ENCODE measurements at places on chromosomes 12 and 14.

- DNase-seq, result no peak
These were observed 92.4 kb downstream of the SAMD4A start for GRCh38 chr14:54659365-54659764.

DNA sequence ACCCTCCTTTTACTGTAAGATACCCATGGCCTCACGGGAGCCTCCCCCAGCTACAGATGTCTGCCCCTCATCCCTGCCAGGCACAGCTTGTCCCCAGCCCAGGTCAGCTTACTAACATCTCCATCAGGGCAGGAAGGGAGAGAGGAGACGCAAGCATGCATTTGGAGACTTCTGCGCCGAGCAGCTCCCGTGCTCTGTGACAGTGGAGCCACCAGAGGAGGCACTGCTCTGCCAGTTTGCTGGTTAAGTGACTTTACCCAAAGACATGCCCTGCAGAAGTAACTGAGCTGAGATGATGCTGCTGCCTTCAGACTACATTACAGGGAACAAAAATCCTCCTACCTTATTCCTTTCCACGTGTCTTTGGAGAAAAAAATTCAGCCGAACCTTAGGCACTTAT, 133.4 kb downstream of the ESRRB start:
- no peak for DNase-seq

DNA sequence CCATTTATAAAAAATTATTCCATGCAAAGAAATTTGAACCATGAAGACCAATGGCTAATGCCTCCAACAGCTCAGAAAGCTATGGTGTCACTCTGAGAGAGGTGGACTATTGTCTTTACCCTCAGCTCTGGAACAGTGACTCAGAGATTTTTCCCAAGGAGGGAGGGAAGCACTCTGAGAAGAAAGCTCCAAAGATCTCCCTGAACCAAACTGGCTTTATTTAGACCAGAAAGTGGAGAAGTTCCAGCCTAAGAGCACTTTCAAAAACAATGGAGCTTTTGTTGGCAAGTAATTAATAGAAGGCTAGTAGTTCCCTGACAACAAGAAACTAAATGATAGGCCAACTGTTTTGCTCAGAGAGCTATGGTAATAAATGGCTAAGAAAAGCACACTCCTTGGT, 599.9 kb upstream of the MDGA2 start:
- DNase-seq, result no peak

DNA sequence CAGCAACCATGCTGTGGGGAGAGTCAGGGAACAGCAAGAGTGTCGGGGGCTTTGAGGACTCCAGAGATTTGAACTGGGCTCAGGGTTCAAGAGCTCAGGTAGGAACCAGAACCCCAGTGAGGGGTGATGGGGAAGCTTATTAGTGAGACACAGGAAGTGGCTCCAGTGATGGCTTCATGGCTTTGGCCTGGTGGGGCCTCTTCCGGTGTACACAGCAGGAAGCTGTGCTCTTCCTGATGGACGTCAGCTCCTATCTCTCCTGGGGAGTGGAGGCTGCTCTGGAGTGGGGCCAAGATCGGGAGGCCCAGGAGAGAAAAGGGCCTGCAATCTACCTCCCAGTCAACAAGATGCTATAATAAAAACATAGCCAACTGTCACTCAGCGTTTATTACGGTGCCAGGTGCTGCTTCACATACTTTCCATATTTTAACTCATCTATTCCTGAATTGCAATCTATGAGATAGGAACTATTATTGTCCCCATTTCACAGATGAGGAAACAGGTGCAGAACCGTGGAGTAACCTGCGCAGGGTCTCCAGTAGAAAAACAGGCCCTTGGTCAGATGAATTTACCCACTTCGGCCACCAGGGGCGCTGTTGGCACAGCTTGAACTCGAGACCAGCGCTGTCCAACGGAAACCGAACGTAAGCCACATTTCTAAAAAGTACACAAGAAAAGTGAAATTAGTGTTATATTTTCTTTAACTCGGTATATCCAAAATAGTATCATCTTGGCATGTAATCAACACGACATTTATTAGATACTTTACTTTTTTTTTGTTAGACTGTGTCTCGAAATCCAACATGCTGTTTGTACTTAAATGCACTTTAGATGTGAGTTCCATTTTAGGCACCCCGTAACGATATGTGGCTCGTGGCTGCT, 63.6 kb upstream of the DLK1 start:
- no peak for DNase-seq

DNA sequence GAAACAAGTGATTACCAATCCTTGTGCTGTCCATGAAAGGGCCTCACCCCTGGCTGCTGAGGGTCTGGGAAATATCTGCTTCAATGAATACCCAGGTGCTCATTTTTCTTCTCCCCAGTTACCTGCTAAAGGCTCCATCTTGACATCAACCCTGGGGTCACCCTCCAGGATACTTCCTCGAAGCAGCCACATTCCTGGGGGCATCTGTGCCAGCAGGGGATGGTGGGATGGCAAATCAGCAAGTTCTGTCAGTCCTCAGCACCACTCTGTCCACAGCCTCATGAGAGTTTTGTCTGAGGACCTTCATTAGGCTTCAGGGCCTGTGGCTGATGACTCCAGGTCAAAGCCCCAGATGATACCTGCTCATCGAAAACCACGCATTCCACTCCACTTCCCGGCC, 124.8 kb downstream of the ZFP36L1 start:
- DNase-seq, result no peak

DNA sequence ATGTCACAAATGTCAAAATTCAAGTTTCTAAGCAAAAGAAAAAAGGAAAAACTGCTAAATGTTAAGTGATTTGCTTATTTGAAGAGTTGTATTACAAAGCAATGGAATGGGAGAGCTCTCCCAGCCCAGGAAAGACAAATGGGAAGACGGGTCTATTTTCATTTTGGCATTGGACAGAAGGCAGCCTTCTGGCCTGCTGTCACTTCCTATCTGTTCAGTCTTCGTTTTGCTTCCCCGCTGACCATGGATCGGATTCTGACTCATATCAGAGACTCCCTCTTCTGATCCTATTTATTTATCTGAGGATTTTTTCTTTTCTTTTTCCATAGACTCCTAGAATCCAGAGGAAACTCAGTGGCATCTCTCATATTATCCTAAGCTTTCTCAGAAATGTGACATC, 634.9 kb downstream of the DIO2 start:
- no peak for DNase-seq

DNA sequence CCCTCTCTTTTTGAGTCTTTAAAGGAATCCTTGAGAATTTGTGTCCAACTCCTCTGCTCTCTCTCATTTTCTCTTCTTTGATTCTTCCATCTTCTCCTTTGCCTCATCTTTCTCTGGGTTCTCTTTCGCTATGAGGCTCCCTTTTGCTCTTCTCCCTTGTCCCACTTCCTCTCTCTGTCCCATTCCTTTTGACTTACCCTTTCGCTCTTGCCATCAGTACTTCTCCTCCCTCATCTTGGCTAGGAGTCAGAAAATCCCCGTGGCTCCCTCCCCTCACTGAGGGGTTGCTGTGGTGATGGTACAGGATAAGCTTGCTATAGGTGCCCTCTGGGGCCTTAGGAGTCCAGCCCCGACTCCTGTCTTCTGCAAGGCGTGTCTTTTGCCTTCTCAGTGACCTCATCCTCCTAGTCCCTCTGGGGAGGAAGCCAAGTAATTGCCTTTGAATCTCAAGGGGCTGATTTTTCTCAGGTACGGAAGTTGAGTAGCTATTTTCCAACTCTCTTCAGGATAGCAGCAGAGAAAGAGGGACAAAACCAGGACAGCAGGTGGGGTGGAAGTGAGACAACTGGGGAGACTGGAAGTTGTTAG, 6.4 kb downstream of the PDE1B start:
- no peak for DNase-seq

GRCh38 chr12:103877934-103878510, 37.0 kb upstream of the NT5DC3 start:
- no peak for DNase-seq

GRCh38 chr12:92502417-92503028, 200.3 kb upstream of the PLEKHG7 start:
- no peak for DNase-seq

DNA sequence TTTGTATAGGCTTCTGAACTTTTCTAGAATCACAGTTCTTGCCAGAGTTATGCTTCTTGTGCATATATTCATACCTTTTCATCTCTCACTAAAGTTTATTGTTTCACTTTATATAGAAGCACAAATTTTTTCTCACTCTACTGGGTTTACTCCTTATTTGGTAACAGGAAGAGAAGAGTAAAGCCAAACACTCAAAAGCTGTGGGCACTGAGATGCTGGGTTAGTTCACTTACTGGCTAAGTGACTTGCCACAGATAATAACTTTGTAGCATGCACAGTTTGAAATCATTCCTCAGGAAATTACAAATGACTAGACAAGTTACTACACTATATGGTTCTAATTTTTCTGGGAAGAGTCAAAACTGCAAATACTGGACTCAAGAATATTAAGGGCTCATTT, 7.8 kb downstream of the HIGD1C start:
- no peak for DNase-seq

DNA sequence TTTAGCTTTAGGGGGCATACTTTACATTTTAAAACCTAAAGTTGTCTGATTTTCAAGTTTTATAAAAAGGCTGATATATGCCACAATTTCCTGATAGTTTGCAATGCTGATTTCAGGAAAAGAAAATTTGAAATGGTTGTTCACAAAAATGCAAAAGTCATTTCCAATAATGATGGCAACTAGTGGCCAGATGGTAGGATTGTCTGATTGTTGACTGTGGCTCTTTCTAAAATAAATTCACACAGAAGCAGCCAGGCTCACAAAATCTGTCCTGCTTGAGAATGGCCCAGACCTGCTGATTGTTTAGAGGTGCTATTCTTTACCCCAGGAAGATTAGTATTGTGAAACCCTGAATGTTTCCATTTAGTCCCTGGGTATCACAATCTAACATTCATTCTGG, 220.3 kb downstream of the NELL2 start:
- DNase-seq, result no peak

- no peak for DNase-seq
These were observed 53.1 kb downstream of the TMCC3 start for GRCh38 chr12:94597268-94597667.

GRCh38 chr14:71094722-71095121, 187.5 kb downstream of the PCNX1 start:
- no peak for DNase-seq

GRCh38 chr12:41264281-41264680, 76.2 kb downstream of the PDZRN4 start:
- DNase-seq, result no peak

- DNase-seq, result no peak
These were observed 1.0 kb upstream of the CLIP1 start for GRCh38 chr12:122423258-122424165.

GRCh38 chr12:122860040-122860853, 25.0 kb downstream of the HIP1R start:
- no peak for DNase-seq

DNA sequence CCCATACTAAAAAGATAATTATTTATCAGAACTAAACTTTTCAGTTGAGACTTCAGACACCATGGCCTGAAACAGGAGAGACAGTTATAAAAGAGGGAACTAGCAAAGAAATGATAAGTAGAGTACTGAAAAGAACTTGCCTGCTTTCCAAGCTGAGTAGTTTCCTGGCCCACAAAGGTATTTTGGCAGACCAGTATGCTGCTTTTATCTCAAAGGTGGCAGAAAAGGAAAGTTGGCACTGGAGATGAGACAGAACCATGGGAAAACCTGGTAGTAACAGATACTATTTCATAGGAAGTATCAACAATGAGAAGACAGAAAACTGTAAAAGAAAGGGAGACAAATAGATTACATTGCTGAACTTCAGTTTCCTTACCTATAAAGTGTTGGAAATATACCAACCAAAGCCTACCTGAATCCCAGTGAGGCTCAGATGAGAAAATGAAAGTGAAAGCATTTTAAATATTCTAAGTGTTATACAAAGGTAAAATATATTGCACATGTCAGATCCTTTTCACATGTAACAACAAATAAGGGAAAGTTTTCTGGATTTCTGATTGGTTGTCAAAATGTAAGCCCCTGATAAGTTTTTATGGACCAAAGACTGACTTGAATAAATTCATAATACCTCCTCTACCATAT, 155.3 kb upstream of the FSCB start:
- DNase-seq, result no peak

DNA sequence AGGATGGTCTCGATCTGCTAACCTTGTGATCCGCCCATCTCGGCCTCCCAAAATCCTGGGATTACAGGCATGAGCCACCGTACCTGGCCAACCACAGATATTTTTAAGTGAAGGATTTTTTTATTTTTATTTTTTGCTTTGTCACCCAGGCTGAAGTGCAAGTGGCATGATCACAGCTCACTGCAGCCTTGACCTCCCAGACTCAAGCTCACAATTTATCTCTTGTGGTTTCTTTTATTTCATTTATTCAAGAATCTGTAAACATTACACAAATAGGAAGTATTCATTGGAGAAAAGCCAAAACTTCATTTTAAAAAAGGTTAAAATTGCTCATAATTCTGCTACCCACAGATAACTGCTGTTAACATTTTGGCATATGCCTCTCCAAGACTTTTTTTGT, 13.3 kb downstream of the MOAP1 start:
- DNase-seq, result no peak

DNA sequence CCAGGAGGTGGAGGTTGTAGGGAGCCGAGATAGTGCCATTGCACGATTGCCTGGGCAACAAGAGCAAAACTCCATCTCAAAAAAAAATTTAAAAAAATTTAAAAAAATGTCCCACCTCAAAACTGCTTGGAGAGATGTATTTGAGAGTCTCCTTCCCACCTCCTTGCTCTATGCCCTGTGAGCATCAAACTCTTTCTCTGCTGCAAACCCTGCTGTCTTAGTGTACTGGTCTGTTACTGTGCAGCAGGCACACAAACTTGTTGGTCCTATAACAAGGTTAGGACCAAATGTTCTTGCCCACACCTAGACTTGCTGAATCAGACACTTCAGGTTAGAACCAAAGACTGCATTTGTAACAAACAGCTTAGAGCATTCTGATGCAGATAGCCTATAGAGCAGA, 153.5 kb upstream of the FUT8 start:
- no peak for DNase-seq

- no peak for DNase-seq
These were observed 24.6 kb upstream of the YBX3 start for GRCh38 chr12:10747730-10748129.

- no peak for DNase-seq
These were observed 264.6 kb downstream of the ADGRD1 start for GRCh38 chr12:131218026-131218922.

GRCh38 chr12:5043589-5044419, at the start of gene KCNA5:
Gene KCNA5, plus strand, starts transcription at chr12:5043879. Its CDS starts 269 bp downstream, at chr12:5044148.
- no peak for DNase-seq

GRCh38 chr12:103956509-103957027, 9.1 kb upstream of the TDG start:
- DNase-seq, result no peak

DNA sequence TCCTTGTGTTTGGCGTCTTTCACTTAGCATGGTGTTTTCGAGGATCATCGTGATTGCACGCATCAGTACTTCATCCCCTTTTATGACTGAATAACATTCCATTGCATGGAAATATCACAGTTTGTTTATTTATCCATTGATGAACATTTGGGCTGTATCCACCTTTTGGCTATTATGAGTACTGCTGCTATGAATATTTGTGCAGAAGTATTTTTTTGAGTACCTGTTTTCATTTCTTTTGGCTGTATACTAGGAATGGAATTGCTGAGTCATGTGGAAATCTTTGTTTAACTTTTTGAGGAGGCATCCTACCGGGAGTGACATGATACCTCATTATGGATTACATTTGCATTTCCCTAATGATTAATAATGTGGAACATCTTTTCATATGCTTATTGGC, 66.4 kb downstream of the WNK1 start:
- no peak for DNase-seq

All from skeletal muscle cell (primary cell).